Head of caudate nucleus (tissue), 42 donors: ENCODE measurements at places on chromosomes 1 and 21.
A peak's percentile ranks its signal among the peaks of the same experiment; 100 is the strongest.

- no peak for DNase-seq
These were observed 104.0 kb downstream of the ZNF281 start for GRCh38 chr1:200305806-200306205.

DNA sequence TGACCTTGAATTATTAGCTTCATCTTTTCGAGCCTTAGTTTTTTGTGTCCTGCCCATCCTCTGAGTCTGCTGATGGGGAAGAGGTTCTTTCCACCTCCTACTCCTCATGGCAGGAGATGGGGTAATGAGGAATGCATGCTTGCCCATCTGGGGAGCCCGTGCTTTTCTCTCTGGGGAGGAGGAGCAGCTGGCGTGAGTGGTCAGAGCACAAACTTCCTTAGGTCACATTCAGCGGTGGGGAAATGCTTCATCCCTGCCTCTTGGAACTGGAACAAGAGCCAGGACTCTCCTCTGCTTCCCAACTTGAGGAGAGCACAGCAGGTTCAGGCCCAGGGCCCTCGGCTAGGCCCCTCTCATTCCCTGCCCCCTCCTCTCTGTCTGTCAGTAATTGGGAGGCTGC, 155.0 kb downstream of the PCNX2 start:
- no peak for DNase-seq

- DNase-seq = peak; percentile 57
These were observed 510 bp upstream of the IL10RB start for GRCh38 chr21:33265664-33266049.

- no peak for DNase-seq
These were observed 81.0 kb downstream of the SCCPDH start for GRCh38 chr1:246805135-246805716.

DNA sequence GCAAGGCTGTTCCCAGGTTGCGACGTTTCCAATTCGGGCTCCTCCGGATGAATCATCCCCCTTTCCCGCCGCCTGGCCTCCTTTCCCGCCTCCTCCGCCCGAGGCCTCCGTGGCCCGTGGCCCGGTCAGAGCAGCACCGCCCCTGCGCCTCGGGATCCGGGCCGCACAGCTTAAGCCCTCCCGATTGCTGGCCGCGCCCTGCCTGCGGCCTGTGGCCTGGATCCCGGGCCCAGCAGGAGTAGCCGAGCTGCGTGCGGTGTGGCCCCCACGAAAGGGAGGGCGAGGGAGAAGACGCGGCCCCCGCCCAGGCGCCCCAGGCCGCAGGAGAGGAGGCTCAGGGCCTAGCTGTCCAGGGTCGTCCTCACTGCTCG, 1.0 kb downstream of the TMEM200B start:
- peak; percentile 45 for DNase-seq

DNA sequence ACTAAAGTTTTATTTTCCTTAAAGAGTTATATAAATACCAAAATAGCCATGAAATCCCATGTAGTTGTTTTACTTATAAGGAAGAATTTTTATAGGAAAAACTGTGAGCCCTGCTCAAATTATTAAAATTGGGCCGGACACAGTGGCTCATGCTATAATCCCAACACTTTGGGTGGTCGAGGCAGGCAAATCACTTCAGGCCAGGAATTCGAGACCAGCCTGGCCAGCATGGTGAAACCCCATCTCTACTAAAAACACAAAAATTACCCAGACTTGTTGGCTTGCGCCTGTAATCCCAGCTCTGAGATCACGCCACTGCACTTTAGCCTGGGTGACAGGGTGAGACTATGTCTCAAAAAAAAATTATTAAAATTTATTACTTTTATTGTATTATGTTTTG, 149.3 kb downstream of the MRPL39 start:
- DNase-seq = no peak

DNA sequence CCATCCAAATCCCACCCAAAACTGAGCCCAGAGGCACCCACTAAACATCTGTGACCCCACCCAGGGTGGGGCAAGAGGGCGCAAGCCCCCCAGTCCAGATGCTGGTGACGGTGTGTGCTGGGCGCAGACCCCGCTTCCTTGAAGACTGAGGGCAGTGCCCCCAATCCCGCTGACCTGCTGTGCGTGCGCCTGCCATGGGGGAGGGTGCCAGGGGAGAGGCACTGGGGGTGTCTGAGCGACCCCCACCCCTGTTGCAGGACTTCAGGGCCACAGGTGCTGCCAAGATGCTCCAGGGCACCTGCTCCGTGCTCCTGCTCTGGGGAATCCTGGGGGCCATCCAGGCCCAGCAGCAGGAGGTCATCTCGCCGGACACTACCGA, 13.3 kb downstream of the COL6A2 start:
- DNase-seq = no peak

DNA sequence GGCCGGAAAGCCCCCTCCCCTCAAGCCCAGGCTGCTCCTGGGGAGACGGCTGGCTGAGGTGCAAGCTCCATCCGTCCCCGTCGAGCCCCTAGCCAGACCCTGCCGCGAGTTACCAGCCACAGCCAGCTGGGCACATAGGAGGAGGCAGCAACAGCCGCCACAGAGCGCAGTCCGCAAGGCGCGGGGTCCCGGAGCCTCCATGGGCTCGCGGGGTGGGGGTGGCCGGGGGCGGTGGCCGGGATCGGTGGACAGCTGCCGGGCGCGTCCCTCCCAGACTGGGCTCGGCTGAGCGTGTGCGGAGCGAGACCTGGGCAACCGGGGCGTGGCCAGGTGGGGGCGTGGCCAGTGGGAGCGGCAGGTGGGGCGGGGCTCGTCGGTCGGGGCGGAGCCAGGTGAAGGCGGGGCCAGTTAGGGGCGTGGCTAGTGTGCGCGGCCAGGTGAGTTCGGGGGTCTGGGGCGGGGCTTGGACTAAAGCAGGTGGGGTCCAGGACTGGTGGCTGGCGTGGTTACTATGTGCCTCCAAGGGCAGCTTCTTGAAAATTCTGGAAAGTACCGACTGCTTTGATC, at the start of gene CD164L2:
Gene CD164L2, minus strand, starts transcription at position 295 of the 567 bp plus-strand sequence. Its CDS starts 94 bp downstream, at position 201.
- no peak for DNase-seq

GRCh38 chr1:60287536-60287935, 214.0 kb upstream of the C1orf87 start:
- no peak for DNase-seq

- DNase-seq = no peak
These were observed 4.5 kb upstream of the COL16A1 start for GRCh38 chr1:31708324-31708723.

- no peak for DNase-seq
These were observed 69.9 kb upstream of the PRMT6 start for GRCh38 chr1:106986603-106987002.

- DNase-seq = peak; percentile 69
These were observed at the start of gene CCDC28B for GRCh38 chr1:32200226-32201010. CCDC28B (plus strand) TSS chr1:32200595; CDS start chr1:32201936, 1,341 bp downstream.
